IPS DF 6.9 (cell line): ENCODE measurements at places on chromosomes 11 and 22.

- DNase-seq, result no peak
Observed at GRCh38 chr11:2963761-2964160, 28.4 kb downstream of the NAP1L4 start.

DNA sequence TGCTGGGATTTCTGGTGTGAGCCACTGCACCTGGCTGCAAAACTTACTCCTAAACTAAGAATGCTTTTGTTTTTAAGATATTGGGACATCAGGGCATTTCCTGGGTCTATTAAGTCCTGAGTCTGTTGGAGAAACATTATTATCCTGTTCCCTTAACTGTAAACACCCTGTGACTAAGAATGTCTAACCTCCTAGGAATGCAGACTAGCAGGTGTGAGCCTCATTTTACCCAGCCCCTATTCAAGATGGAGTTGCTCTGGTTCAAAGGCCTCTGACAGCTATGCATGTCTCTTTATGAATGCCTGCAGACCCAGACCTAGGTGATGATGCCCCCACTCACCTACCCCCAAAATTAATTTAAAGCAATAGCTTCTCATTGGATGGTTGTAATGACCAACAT is 46.2 kb downstream of the DEPDC5 start:
- no peak for DNase-seq

DNA sequence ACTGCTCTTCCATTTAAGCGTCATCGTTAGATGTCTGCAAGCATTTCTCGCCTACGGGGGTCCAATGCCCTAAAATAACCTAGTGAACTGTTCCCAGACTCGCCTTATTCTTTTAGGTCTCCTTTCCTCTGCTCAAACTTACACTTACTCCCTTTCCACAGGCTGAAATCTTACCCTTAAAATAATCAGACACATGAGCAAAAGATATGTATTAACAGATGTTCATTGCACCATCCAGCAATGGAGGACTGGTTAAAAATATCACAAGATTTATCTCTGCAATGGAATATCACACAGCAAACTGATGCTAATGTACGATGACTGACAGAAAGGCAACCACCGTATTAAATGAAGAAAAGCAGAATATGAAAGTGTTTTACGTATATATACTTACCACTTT is 1.6 kb upstream of the CSTF3 start:
- DNase-seq, result no peak

DNA sequence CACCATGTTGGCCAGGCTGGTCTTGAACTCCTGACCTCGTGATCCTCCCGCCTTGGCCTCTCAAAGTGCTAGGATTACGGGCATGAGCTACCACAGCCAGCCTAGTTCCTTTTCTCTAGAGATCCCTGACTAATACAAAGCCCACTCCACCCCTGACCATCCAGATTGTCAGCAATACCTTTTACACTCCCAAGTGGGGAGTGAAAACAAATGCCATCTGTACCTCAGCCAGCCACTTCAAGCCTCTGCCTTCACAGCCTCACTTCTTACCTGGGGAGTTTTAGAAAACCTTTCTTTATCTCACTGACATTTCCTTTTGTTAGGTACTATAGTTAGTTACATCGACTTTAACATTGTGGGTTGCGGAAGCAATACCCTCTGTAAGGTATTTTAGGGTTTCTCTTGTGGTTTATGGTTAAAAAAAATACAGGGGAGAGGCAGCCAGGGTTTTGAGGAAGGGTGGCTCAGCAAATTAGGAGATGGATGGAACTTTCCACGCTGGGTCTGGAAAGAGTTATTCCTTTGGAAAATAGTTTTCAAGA is 8.9 kb downstream of the TOM1 start:
- DNase-seq, result no peak

- DNase-seq, result no peak
Observed at GRCh38 chr11:104432526-104432925, 268.6 kb upstream of the PDGFD start.
